ENCODE measurements at places on chromosomes 6 and 20.

DNA sequence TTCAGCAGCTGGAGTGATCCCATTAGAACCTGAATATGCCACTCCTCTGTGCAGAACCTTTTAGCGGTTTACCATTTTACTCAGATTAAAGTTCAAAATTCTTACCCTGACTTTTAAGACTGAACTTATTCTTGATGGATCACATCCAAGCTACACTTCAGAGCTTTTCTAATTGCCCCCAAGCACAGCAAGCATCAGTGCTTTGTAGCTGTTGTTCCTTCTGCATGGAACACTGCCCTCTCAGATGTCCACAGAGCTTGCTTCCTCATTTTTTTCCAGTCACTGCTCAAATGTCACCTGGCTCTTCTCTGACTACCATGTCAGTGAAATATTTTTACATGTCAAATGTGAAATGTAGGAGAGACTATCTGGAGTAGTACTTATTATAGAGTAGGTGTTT lies 1.6 kb upstream of the SLC35B3 start:
- no peak for DNase-seq

- DNase-seq: no peak
Observed at GRCh38 chr6:159756508-159756907, 5.3 kb upstream of the ACAT2 start.

DNA sequence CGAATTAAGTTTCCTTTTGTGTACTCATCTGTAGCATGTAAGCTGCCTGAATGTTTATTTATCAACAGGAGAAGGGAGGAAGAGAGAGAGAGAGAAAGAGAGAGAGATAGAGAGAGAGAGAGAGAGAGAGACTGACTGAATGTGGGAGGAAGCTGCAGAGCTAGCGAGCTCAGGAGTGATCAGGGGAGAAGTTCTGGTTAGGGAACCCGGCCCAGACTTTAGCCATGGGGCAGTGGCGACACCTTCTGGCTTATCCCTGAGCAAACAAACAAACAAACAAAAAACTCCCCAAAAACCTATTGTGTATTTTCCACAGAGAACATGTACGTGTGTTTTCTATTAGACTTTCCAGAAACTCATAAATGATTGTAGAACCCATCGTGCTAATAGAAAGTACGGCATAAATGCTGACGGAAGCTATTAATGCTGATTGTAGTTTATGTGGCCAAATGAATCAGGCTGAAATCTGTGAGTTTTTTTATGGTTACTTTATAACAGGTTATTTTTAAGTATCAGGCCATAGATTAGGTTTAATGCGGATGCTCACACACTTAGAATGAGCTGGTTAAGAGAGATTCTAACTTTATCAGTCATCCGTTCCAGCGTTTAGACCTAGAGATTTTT lies 92.8 kb downstream of the CLIC5 start:
- DNase-seq: peak; percentile 60

- DNase-seq: no peak
Observed at GRCh38 chr20:34566978-34567891, 8.7 kb downstream of the MAP1LC3A start.

DNA sequence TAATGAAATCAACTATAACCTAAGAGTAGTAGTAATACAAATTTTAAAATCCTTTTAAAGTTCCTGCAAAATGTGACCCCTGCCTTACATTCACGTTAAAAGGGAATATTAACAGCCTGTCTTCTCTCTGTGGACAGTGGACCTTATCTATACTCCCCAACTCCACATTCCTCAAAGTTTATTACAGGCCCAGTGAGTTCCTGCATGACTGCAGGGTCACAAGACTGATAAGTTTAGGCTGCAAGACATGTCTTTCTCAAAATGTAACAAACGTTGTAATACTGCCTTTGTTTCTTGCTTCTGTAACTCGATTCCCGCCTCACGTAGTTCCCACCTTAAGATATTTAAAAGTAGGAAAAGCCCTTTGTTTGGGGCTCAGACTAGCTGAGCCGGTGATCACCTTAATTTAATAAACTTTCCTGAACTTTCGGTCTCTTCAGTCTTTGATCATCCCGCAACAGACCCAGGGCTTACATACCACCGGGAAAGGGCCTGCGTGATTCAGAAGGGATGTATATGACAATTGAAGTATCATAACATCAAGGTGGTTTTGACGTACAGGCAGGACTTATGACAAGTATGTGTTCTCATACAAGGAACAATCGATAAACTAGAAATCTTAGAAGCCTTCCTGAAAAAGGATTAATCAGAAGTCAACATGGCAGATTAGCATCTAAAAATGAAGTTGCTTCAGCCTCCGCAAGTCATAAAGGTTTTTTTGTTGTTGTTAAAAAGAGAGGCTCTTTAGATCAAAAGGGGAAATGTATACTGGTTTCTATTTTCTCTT lies 3.0 kb downstream of the IL22RA2 start:
- DNase-seq: no peak

- no peak for DNase-seq
Observed at GRCh38 chr20:2602046-2602735, 50.2 kb upstream of the NOP56 start.

GRCh38 chr20:51650685-51651134 lies 108.2 kb upstream of the NFATC2 start:
- DNase-seq: no peak

GRCh38 chr20:32539026-32539816 lies 45.9 kb downstream of the NOL4L start:
- no peak for DNase-seq

DNA sequence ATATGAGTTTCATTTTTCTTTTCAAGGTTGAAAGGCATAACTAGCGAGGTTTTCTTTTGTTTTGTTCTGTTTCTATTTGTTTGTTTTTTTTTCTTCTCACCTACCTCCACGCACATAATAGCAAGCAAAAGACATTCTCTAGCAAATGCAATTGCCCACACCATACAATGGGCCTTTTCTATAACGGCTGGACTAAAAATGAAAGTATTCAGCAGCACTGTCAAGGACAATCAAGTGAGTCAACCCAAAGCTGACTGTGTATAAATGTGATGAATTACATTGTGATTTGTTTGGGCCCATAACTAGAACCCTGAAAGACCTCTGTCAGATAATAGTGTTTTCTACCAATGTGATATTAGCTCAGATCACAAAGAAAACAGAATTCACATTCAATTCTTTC lies 496.7 kb downstream of the RNF144B start:
- no peak for DNase-seq

GRCh38 chr20:60060593-60060992 lies 102.4 kb downstream of the CDH26 start:
- DNase-seq: no peak

- peak; percentile 66 for DNase-seq
Observed at GRCh38 chr20:5100684-5101347, 18.9 kb downstream of the PCNA start.

DNA sequence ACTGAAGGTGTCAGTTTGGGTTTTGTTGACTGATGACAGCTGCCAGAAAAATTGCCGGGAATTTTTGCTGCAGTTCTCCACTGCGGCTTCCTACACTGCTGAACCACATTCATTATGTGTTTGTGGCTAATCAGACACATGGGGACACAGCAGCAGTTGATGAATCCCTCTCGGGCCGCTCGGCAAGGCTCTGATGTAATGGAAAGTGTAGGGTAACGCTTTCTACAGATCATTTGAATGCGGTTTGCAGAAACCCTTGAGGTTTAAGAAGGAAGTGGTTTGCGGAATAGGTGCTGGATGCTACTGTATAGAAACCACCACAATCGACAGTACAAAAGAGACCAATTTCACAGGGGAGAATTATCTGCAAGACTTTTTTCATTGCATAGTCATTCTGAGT lies 138.7 kb upstream of the SASH1 start:
- no peak for DNase-seq

- no peak for DNase-seq
Observed at GRCh38 chr20:57878786-57879424, 169.1 kb upstream of the PMEPA1 start.

DNA sequence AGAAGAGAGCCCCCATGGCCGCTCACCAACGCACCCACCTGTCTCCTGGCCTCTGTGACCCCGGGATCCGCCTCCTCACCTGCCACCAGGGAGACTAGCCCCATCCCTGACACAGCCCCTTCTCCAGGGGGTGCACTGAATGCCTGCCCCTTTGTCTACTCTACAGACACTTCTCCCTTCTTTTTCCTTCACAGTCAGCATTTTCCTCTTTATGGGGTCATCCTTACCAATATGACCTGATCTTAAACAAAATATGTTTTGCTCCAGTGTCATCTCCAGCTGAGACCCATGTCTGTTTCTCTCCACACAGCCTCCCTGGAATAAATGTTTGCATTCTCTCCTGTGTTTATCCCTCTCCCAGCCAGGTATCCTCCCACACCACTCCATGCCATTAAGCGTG lies 14.6 kb upstream of the CCR6 start:
- DNase-seq: no peak

- no peak for DNase-seq
Observed at GRCh38 chr6:19715167-19715551, 122.0 kb upstream of the ID4 start.

GRCh38 chr6:93849857-93850256 lies 430.5 kb upstream of the EPHA7 start:
- peak; percentile 6 for DNase-seq

GRCh38 chr6:54204921-54205591 lies 93.8 kb downstream of the MLIP start:
- DNase-seq: no peak

GRCh38 chr6:154917941-154918340 lies 77.2 kb upstream of the TIAM2 start:
- DNase-seq: no peak

DNA sequence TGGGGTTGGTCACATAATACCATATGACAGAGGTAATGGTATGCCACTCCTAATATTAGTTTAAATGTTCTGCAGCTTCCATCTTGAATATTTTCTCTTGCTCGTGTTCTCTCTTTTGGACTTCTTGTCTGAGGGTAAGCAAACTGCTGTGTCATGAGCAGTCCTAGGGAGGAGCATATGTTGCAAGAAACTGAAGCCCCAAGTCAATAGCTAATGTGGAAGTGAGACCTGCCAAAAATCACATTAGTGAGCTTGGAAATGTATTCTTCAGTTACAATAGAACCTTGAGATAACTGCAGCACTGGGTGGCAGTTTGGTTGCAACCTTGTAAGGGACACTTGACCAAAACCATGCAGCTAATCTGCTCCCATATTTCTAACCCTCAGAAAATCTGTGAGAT lies 178.2 kb upstream of the IMPG1 start:
- no peak for DNase-seq
